Activated naive CD8-positive, alpha-beta T cell treated with anti-CD3 and anti-CD28 coated beads, Interleukin-2, amount 10 ng/mL, durations not matched to agents 7 days and 5 days (primary cell): ENCODE measurements at places on chromosomes 5 and 9. TPM values are rescaled to one million over a fixed set of nuclear protein-coding genes. Genes with fewer than 3 reads are reported as not detected.

The CCDC152 gene
- 8.9 TPM for total RNA-seq

The RFK gene
- total RNA-seq = 12.8 TPM

DNA sequence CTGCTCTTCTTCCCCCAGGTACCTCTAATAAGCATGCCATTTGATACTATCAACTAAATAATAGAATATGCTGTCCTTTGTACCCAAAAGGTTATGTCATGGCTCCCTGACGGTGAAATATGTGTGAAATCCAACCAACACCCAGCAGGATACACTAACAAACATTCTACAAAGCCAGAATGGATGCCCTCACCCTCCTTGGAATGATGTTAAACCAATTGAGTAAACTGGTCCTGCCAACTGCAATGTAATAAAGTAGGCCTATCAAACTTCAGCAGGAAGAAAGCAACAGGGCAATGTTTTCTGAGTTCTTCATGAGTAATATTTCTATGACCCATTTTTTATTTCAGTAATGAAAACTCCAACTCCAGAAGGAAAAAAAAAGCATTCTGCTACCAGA lies 24.9 kb downstream of the RGMB start:
- no peak for DNase-seq

The SLC1A1 gene
- total RNA-seq = not detected

The ZNG1F gene
- 12.9 TPM for total RNA-seq
